Neural crest cell (in vitro differentiated cells): ENCODE measurements at places on chromosomes 5 and 9.
A peak's percentile ranks its signal among the peaks of the same experiment; 100 is the strongest.

DNA sequence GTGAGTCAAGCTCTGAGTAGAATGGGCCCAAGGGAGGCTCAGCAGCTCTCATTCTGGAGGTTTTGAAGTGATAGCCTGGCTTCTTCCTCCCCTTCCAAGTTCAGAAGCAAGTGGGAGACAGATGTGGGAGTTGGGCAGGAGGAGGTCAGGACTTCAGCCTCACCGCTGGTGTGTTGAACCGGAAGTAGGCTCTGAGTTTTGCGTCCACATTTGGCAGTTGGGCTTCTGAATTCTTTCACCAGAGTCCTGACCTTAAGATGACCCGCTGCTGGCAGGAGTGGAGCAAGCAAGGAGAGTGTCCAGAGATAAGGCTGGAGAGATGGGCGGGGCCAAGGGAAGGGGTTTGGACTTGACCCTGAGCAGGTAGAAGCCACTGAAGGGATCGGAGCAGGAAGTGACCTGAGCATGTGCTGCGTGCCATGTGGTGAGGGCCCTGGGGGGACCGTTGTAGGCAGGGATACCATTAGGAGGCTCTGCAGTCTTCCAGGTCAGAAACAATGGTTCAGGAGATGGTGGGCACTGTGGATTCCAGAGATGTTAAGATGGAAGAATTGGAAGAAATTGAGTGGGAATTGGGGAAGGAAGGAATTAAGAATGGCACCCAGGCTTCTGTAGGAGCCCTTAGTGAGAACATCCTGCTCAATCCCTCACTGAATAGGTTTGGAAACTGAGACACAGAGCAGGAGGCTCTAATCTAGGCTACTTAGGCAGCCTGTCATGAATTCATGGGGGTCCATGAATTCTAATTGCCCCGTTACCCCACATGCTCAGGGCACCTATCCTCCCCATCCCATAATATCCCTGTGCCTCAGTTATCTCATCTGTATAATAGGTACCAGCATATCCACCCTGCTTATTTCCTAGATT, 25.9 kb downstream of the GALNT12 start:
- DNase-seq = no peak

DNA sequence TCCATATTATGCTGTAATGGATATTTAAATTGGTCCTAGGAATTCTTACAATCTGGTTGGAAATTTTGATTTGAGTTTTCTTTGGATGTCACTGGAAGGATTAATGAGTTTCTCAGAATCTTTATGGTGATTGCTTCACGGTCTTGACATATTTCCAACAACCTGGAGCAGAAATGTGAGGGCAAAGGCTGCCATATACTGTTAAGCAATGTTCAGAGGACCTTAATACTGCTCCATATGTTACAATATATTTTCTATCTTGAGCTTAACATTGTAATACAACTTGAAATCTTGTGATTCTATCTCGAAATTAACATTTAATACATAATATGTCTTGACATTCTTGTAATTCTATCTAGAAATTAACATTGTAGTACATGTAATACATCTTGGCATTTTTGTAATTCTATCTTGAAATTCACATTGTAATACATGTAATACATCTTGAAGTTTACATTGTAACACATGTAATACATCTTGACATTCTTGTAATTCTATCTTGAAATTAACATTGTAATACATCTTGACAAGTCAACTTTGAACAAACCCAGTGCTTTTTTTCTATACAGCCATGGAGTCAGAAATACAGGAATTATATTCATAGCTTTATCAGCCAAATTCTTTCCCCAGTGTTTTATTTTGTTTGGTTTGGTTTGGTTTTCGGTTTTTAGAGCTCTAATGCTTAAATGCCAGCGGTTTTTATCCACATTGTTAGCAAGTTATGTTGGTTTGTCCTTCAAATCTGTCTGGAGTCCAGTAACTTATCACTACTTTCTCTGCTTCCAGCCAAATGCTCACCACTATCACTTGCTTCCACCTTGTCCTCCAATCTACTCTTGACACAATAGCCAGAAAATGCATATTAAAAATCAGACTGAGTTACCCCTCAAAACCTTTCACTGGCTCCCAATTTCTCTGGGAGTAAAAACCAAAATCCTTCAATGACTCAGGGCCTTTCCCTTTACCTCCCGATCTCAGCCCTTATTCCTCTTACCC, 3.0 kb upstream of the TUT7 start:
- DNase-seq = no peak

DNA sequence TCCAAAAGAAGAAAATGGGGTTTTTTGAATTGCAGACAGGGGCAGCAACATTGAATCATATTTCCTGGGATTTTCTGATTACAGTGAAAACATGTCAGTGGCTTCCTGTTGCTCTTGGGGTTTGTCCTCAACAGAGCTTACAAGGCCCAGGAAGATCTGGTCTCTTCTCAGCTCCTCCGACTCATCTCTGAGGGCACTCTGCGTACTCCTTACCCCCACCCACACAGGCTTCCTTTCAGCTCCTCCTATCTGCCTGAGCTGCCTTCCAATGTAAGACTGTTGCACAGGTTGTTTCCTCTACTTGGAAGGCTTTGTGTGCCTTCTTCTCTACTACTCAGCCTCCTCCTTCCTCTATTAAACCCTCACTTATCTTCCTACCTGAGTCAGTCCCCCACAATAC, 245.1 kb upstream of the MEF2C start:
- no peak for DNase-seq

GRCh38 chr5:164265566-164265965, 760.1 kb downstream of the MAT2B start:
- no peak for DNase-seq

GRCh38 chr5:136021016-136021405, 7.8 kb upstream of the TGFBI start:
- DNase-seq = no peak

DNA sequence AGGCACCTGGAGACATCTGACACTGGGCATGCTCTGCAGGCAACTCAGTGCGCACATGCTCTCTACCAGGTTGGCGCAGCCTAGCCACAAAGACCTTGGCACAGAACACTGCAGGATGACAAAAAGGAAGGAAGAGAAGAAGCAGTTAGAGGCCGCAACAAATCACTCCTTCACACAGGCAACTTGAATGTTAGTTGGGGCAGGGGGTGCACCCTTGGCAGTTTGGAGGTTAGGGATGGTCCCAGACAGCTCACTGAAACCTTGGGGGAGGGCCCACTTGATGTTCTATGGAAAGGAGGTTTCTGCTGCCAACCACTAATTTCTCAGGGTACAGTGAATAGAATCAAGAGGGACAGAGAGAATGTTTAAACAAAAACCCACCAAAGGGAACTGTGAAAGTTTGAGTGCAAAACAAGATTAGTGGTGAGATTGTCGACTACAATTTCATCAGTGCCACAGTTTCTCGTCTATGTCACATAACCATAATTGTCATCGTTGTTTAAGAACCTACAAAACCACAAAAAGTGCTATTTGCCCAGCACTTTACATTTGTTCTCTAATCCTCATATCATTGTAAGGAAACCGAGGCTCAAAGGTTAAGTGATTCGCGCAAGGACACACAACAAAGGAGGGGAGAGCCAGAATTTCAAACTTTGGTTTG, 48.7 kb downstream of the FBXW11 start:
- DNase-seq = no peak

GRCh38 chr9:122109035-122109813, 16.1 kb upstream of the TTLL11 start:
- no peak for DNase-seq

DNA sequence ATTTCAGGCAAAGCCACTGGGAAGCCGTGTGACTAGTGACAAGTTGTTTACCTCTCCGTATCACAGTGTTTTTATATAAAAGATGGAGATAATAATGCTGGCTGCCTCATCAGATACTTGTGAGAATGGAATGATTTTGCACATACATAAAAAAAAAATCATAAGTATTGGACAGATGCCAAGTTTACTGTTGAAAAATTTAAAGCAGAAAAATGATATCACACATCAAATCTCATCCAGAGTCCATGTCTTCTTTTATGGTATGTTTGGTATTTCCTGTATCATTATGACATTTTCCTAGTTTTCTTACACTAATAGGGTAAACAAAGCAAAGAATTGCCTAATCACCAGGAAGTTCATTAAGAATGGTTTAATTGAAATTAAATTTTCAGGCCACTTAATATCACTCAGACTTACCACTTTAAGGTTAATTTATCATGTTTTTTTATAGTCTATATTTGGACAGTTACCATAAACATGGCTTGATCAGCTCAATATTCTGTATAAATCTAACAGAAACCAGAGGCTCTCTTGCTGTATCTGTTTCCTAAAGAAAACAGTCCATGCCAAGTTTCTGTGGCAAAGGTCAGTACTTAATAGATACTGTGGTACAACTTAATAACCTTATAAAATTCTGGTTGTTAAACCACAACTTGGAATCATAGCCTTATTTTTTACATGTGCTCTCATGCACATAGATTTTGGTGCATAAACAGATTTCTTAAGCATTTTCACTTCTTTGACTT, 656.5 kb upstream of the RIOK2 start:
- no peak for DNase-seq

DNA sequence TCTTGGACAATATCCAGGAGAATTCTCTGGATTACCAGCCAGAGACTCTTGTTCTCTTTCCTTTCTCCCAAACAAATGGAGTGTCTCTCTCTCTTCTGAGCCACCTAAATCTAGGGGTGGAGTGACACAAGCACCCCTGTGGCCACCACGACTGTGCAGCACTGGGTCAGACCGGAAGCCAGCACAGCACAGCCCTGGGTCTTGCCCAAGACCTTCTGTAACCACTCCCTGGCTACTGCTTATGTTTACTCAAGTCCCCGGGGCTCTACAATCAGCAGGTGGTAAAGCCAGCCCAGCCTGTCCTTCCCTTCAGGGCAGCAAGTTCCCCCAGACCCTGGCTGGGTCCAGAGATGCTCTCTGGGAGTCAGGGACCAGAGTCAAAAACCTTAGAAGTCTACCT, 110.0 kb upstream of the TUT7 start:
- DNase-seq = no peak

DNA sequence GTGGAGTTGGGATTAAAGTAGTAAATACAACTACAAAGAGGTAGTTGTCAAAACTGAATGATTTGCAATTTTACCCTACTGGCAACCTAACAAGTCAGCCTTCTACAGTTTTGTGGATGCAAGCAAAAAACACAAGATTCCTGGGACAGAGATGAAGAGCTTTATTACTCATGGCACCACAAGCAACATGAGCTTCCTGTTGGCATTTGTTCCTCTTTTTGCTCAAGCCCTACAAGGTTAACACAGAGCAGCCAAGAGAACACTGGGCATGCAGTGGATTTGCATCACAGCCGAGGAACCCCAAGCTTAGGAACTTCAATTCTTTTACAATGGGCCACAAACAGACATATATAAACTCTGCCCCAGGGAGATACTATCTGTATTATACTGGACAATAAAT, 28.8 kb upstream of the DMAC1 start:
- no peak for DNase-seq

GRCh38 chr9:124771867-124772679, 962 bp upstream of the NR6A1 start:
- DNase-seq = peak; percentile 80

- DNase-seq = no peak
These were observed 79.4 kb downstream of the PTTG1 start for GRCh38 chr5:160500786-160501779.

DNA sequence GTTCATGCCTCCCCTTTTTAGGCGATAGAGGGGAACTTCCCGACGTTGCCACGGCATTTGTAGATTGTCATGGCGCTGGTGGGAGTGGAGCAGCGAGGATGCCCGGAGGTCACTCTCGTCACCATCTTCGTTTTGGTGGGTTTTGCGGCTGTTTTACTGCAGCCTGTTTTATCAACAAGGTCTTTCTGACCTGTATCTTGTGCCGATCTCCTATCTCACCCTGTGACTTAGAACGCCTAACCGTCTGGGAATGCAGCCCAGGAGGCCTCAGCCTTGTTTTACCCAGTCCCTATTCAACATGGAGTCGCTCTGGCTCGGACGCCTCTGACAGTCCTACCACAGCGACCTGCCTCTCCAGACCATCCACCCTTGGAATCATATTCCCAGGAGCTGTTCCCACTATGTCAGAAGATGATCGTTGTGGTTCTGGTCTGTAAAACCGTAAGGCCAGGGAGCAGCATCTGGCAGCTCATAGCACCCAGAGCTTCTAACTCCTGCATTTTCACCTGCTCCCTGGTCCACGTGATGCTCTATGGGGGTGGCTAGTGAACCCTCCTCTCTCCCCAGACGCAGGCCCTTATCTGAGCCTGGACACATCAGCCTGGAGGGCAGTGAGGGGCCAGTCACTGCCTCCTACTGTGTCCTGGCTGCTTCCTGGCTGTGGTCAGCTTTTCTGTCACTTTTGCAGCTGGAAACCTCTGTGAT, 35.1 kb upstream of the CLK4 start:
- no peak for DNase-seq

- DNase-seq = no peak
These were observed 478.9 kb downstream of the SPATA31D1 start for GRCh38 chr9:82467436-82467835.

- DNase-seq = no peak
These were observed 598.2 kb downstream of the PRELID2 start for GRCh38 chr5:145236983-145237382.

- no peak for DNase-seq
These were observed 83.1 kb upstream of the FBXW11 start for GRCh38 chr5:172089298-172090117.

GRCh38 chr5:143524338-143524945, 121.0 kb upstream of the NR3C1 start:
- DNase-seq = no peak

- peak; percentile 59 for DNase-seq
These were observed 32.6 kb upstream of the TMOD1 start for GRCh38 chr9:97468658-97469448.

DNA sequence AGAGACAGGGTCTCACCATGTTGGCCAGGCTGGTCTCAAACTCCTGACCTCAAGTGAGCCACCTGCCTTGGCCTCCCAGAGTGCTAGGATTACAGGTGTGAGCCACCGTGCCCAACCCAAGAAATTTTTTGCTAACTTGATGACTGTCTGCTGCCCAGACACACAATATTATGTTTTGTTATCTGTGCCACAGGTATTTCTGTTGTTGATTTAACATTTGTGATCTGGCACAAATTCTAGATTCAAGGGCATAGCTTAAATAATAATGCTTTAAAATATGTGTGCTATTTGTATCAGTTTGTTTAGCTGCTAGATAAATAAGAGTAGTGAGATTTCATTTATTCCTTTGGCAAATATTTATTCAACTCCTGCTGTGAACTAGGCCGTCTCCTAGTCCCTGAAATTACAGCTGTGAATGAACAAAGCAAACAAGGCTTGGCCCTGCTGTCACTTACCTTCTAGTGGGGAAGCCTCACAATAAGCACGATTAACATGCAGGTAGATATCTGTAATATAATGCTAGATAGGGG, 35.3 kb downstream of the GAPVD1 start:
- no peak for DNase-seq

DNA sequence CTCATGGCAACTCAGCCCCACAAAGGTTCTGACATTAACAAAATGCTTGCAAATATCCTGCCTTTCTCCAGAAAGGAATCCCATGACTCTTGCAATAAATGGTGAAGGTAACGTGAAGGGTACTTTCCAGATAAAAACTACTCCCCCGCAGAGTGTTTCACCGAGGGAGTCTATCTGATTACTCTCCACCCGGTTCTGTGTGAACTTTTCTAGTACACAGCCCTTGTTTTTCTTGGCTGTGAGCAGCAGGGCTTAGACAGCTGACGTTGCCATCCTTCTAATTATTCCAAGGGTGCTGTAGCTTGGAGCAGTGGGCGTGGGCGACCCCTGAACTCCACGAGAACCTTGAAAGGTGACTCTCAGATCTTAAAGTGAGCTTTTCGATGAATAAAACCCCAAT, 276.0 kb upstream of the IRX4 start:
- DNase-seq = no peak

- no peak for DNase-seq
These were observed 23.7 kb downstream of the CCDC171 start for GRCh38 chr9:15576350-15577050.

- no peak for DNase-seq
These were observed 139.5 kb upstream of the KLF9 start for GRCh38 chr9:70553707-70554673.
